ENCODE measurements at places on chromosomes 13 and 19.

DNA sequence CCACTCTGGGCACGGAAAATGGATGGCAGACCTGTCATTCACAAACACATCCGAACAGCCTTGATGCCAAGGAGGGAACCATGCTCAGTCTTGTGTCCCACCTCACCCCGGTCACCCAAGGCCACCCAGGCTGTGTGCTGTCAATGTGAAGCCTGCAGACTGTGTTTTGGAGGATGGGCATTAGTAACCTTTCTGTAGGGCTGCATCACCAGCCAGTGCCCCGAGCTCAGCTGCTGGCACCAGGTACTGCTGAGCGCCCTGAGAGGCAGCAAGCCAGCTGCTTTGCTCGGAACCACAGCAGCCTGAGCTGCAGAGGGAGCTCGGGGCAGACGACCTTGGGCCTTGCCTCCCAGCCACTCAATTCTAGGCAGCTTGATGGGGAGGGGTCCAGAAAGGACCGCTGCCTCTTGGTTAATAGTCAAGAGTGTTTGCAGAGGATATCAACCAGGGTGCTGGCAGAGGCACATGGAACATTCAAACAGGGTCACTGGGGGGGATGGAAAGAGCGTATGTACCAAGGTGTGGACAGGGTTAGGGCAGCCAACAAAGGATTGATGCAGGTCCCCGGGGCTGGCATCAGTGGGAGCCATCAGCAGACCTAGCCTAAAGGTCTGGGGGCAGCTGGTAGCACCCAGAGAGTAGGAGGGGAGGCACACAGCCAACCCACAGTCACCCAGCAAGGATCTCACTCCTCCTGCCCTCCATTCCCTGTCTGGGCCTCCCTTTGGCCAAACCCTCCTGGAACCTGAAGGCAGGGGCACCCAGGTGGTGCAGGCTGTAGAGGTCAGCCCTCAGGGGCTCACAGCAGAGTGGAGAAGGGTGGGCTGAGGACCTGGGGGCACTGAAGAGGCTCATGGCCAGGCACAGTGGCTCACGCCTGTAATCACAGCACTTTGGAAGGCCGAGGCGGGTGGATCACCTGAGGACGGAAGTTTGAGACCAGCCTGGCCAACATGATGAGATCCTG is 8.1 kb downstream of the VSTM2B start:
- DNase-seq: no peak
- peaks cover 30% of the 10 kb centered on the region for H3K27me3 ChIP-seq
- no peaks in the 10 kb centered on the region for H3K4me1 ChIP-seq
- no peak overlapping the region for H3K4me3 ChIP-seq
- H3K36me3 ChIP-seq: no peaks in the 10 kb centered on the region
- H3K27ac ChIP-seq: no peak overlapping the region

DNA sequence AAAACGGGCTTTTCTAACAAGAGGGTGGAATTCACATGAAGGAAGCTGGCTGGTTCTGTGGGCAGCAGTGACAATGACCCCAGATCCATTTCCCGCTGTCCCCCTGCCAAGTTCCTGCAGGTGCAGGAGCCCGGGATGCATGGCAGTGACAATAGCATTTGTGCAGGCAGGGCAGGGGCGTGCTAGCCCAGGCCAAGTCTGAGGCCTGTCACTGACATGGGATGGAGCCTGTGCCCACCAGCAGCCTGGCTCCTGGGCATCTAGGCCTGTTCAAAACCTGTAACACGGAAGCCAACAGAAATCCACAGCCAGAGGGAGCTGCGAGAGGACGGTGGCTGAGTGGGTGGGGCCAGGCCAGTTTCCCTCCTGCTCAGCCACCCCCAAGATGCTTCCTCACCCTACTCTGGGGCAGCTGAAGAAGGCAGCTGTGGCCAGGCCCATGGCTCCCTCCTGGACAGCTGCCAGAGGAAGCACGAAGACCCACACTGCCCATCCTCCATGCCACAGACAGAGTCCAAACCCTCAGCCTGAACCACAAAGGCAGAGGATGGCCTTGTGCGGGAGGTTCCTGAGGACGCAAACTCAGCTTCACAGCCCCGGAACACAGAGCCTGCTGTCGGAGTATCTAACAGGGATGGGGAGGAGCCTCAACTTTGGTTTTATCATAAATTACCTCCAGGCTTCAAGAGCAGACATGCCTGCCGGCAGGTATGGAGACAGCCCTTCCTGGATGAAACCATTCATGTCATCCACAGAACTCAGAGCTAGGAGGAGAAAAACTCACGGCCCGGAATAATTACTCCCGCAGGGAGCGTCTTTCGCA is 74.0 kb downstream of the CEBPG start:
- H3K27me3 ChIP-seq: no peaks in the 10 kb centered on the region
- H3K27ac ChIP-seq: no peak overlapping the region
- no peak for DNase-seq
- H3K4me1 ChIP-seq: no peaks in the 10 kb centered on the region
- no peak overlapping the region for H3K4me3 ChIP-seq

DNA sequence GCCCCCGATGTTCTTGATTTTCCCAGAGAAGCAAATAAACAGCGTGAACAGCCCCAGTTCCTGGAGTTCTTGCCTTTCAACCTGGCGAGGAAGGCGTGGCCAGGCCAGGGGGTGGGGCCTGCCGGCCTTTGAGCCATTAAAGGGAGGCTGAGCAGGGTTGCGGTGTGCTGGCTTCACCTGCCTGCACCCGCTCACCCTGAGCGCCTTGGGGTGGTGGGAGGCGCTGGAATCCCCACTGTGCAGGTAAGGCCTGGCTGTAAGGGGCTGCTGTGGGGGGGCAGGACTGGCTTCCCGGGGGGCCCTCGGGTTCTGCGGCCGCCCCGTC is 2.7 kb upstream of the MISP start:
- no peaks in the 10 kb centered on the region for H3K27me3 ChIP-seq
- H3K27ac ChIP-seq: no peak overlapping the region
- H3K36me3 ChIP-seq: no peaks in the 10 kb centered on the region
- no peaks in the 10 kb centered on the region for H3K4me1 ChIP-seq

GRCh38 chr13:78393286-78394142 is 209.8 kb downstream of the POU4F1 start:
- H3K4me1 ChIP-seq: no peaks in the 10 kb centered on the region
- no peaks in the 10 kb centered on the region for H3K27me3 ChIP-seq
- no peaks in the 10 kb centered on the region for H3K36me3 ChIP-seq
- DNase-seq: no peak

DNA sequence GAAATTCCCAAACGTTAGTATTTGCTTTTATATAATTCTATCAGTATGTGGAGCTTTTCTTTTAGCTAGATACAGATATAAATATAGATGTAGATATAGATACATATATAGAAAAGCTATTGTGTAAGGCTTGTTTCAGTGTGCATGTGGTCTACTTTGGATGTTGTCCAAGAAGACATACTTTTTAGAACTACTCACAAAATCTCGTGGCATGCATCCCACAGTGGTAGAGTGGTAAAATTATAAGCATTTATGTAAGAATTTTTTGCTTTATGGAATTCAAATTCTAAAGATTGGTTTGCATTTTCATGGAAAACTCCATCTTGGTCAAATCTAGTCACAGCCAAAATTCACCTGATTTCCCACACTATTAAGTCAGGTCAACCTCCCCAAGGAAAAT is 880.4 kb downstream of the EFNB2 start:
- no peak overlapping the region for H3K27ac ChIP-seq
- H3K27me3 ChIP-seq: no peaks in the 10 kb centered on the region
- no peak overlapping the region for H3K4me3 ChIP-seq
- no peak for DNase-seq
- no peaks in the 10 kb centered on the region for H3K36me3 ChIP-seq

GRCh38 chr19:14147797-14148605 is 11.6 kb upstream of the ASF1B start:
- peak; percentile 63 for DNase-seq
- no peaks in the 10 kb centered on the region for H3K36me3 ChIP-seq
- H3K4me1 ChIP-seq: peaks cover 11% of the 10 kb centered on the region
- H3K4me3 ChIP-seq: no peak overlapping the region

DNA sequence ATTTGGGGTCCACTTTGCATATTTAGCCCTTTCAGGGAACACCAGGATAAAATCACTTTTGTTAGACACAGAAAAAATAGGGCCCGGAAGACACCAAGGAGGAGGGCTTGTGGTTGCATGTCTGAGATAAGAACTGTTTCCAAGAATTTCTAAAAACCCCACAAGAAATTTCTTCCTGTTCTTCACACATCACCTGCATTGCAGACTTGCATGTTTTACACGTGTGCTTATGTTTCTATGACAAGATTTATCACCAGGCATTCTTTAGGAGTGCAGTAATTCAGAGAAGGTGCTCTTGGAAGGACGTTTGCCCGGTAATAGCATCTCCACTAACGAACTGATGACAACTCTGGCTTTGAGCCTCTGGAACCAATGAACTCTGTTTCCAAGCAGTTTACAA is 7.1 kb upstream of the ACTL9 start:
- no peak for DNase-seq
- no peak overlapping the region for H3K4me3 ChIP-seq
- H3K4me1 ChIP-seq: no peaks in the 10 kb centered on the region

GRCh38 chr19:29379257-29380021 is 146.4 kb upstream of the VSTM2B start:
- no peak overlapping the region for H3K27ac ChIP-seq
- H3K4me3 ChIP-seq: no peak overlapping the region
- no peaks in the 10 kb centered on the region for H3K4me1 ChIP-seq
- H3K36me3 ChIP-seq: no peaks in the 10 kb centered on the region
- no peak for DNase-seq

- no peak overlapping the region for H3K4me3 ChIP-seq
- no peak overlapping the region for H3K27ac ChIP-seq
- H3K36me3 ChIP-seq: no peaks in the 10 kb centered on the region
- H3K27me3 ChIP-seq: no peaks in the 10 kb centered on the region
- no peak for DNase-seq
- peaks cover 16% of the 10 kb centered on the region for H3K4me1 ChIP-seq
These were observed 13.2 kb downstream of the DNAJC15 start for GRCh38 chr13:43036351-43037250.

DNA sequence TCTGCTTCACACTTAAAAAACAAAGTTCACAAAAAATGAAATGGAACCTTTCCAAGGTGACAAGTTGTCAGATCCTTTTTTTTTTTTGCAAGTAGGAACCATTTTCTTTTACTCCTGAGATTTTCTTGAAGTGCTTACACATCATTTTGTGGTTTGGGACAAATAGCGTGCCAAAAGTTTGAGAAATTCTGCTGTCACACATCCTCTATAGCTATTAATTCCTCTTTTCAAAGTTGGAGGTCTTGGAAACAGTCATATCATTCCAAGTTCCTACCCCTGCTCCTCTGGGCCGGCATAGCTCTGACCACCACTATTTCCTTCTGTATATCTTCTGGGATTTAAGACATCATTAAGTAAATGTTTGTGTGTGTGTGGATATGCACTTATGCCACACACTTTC is 421.6 kb upstream of the SLC10A2 start:
- DNase-seq: no peak
- H3K36me3 ChIP-seq: no peaks in the 10 kb centered on the region

GRCh38 chr13:41696163-41697003 is 239.0 kb downstream of the RGCC start:
- DNase-seq: no peak
- no peaks in the 10 kb centered on the region for H3K36me3 ChIP-seq
- H3K4me1 ChIP-seq: peaks cover 42% of the 10 kb centered on the region
- no peak overlapping the region for H3K4me3 ChIP-seq
- H3K27me3 ChIP-seq: no peaks in the 10 kb centered on the region

DNA sequence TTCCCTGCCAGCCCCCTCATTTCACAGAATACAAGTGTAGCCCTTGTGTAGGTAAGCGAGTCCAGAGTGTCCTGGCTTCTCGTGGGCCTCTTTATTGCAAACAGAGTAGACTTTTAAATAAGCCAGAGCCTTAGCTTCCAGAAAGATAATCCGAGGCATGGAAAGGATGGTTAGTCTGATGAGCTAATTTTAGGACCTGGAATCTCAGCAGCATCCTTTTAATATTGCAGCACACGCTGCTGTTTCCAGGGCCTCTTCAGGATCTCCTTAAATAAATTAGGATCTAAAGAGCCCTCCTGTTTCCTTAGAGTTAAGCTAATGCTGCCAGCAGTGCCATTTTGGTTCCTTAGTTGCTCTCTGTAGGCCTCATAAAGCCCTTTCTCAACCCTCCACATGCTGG is 99.2 kb downstream of the RFC3 start:
- peaks cover 12% of the 10 kb centered on the region for H3K4me1 ChIP-seq
- DNase-seq: no peak
- no peak overlapping the region for H3K4me3 ChIP-seq

Data from adrenal gland (tissue), 19 donors.